ENCODE measurements at places on chromosomes 16 and 17. TPM values are rescaled to one million over a fixed set of nuclear protein-coding genes. Genes with fewer than 3 reads are reported as not detected.
A peak's percentile ranks its signal among the peaks of the same experiment; 100 is the strongest.

DNA sequence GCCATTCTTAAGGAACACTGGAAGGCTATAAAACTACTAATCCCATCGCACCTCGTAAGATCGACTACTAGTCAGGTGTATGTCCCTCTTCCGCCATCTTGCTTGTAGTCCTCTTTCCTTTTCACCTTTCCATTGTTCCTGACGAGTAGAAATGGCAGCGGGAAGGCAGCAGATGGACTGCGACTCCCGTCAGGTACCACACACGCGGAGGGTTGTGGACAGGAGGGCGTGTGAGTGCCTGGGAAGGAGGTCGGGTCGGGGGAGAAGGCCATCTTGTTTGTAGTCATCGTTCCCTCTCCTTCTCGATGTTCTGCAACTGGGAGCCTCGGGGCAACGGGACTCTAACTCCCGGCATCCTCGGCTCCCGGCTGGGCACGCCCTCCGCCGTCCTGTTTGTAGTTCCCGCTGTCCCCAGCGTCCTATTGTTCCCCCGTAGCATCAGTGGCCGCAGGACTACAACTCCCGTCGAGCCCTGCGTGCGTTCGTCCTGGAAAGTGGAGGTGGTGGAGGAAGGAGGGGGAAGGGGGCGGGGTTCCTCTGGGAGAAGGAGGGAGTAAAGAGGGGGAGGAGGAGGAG, 324 bp upstream of the FBXL19 start:
- DNase-seq, result peak; percentile 96

GRCh38 chr17:958712-959451, 20.7 kb downstream of the NXN start:
- no peak for DNase-seq

DNA sequence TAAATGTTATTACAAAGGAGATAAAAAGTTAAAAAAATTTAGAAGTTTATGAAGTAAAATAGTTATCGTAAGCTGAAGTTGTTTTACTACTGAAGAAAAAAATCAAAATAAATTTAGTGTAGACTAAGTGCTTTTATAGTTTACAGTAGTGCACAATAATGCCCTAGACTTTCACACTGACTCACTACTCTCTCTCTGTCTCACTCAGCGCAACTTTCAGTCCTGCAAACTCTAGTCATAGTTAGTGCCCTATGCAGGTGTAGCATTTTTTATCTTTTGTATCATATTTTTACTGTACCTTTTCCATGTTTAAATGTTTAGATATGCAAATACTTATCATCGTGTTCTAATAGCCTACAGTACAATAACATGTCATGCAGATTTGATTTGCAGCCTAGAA, 17.7 kb upstream of the TOM1L1 start:
- DNase-seq, result no peak

DNA sequence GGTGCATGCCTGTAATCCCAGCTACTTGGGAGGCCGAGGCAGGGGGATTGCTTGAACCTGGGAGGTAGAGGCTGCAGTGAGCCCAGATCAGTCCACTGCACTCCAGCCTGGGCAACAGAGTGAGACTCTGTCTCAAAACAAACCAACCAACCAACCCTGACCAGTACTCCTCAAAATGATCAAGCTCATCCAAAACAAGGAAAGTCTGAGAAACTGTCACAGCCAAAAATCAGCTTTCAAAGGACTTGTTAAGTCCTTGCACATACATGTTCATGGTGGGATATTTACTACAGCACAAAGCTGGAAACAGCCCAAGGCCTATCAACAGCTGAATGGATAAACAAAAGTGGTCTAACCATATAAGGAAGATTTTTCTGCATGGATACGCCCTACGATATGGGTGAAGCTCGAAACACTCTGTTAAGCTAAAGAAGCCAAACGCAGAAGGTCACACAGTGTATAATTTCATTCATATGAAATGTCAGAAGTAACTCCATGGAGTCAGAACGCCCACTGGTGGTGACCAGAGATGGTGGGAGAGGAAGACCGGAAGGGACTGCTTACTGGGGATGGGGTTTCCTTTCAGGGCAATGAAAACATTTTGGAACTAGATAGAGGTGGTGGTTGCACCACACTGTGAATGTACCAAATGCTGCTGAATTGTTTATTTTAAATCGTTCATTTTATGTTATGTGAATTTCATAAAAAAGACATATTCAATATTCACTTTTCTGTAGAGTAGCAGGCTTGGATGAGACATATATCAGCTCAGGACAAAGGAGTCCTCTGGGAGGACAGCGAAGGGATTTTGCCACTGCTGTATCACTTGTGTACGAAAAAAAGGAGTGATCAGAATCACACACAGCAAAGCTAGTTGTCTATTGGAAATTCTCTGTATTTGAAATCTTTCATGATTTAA, 17.7 kb downstream of the CCL17 start:
- DNase-seq, result no peak

DNA sequence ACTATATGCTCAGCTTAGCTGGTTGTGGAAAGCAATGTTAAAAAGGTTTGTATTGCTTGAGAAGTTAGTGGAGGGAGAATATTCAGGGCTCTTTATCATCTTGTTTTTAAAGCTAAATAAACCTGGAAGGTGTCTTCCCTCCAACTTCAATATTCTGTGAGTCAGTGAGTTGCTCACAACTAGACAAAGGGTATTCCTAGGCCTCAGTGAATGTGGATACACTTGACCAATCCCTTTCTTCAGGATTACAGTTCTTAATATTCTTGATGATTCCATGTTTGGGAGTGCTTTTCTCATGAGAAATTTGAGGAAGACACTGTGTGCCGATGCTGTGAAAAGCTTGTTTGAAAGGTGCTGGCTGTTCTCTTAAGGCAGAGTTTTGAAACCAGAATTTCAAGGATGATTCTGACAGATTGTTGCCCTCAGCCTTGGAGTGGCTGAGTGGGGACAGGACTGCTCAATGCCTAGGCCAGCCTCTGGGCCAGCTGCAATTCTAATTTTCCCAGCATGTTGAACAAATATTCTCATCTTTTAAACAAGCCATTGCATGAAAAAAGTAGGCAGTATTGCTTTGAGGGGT, 30.1 kb downstream of the MAP2K4 start:
- DNase-seq, result no peak

DNA sequence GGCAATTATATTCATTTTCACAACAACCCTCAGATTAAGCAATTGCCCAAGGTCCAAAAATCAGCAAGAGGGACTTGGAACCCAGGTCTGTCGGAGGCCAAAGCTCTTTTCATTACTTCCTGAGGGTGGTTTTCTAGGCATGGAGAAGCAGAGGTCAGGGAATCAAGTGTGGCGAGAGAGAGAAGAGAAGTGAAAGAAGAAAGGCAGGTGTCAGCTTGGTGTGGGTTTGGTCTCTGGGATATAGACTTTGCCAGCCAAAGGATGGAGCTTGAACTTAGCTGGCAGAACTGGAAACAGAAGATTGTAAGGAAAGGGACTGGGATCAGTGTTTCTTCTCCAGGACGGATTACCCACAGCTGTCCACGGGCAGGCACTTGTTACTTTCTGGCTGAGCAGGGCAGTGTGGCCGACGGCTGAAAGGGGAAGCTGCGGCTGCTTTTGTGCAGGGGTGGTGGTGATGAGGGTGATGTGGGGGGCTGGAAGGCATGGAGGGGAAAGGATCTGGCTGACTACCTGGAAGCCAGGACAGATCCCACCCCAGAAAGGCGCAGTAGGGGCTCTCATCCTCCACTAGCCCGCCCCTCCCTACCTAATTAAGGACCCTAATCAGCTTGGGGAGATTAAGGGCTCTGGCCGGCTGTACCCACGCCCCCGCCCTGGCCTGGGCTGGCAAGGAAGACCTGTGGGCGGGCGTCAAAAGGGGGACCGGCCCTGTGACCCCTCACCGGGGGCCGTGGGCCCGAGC, at the start of gene GUCY2D:
Gene GUCY2D, plus strand, starts transcription at position 640 of the 745 bp plus-strand sequence. CDS start 433 bp downstream, outside the sequence.
- no peak for DNase-seq

The CLEC19A gene
- total RNA-seq, result not detected

The STH gene
- total RNA-seq, result not detected

The DOC2B gene
- 38.1 TPM for total RNA-seq

The MYOCD gene
- total RNA-seq, result 2.1 TPM

The TVP23B gene
- 48.3 TPM for total RNA-seq

The MAFG gene
- 39.7 TPM for total RNA-seq

The NPIPB9 gene
- total RNA-seq, result 2.7 TPM

All from kidney epithelial cell (primary cell).